Fibroblast of skin of back (primary cell): ENCODE measurements at places on chromosomes 4 and X.
A peak's percentile ranks its signal among the peaks of the same experiment; 100 is the strongest.

- DNase-seq = no peak
These were observed 64.3 kb downstream of the ZFYVE28 start for GRCh38 chr4:2354118-2354517.

DNA sequence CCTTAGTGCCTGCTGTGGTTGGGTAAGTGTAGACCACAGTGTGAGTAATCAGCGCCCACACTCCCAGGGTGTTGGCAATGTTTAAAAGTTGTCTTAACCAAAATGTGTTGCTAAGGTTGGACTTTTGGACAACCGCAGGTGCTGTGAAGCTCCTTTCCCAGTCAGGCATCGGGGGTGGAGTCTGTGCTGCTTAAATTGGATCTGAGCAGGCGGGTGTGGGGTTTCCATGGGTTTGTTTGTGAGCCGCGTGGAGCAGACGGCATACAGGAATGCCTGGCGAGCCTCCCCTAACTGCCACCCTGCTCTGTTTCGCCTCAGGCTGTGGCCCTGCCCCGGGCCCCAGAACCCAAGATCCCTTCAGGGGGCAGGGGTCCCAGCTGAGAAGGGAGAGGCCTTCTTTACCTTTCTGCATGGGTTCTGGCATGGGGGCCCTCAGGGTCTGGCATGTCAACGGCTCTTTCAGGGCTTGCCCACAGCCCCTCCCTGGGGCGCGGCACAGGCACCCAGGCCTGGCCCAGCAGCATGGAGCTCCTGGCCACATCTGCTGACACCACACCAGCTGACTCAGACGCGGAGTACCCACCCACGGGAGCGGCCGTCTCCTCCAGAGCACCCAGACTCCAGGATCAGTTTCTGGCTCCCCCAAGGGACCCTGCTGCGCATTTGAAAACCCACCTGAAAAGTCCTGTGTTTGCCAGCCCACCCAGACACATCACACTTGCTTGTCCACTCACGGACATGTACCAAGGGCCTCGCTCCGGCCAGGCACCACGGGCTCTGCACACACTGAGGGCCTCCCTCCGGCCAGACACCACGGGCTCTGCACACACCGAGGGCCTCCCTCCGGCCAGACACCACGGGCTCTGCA, 5.1 kb upstream of the SPON2 start:
- no peak for DNase-seq

DNA sequence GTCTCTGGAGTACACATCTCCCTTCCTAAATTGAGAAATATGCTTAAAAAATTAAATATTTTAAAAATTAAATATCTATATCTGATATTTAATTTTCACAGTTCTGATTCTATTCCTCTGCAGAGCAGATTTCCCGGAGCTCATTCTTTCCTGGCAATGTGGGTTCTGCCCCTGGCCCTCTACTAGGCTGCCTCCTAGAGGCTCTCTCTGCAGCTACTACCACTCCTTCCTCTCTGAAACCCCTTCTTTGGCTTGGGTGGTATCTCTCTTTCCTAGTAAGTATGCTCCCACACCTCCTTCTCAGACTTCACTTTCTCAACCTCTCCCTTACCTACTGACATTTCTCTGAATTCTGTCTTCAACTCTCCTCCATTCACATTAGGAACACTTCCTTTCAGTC, 45.3 kb downstream of the RPGR start:
- DNase-seq = peak; percentile 21

DNA sequence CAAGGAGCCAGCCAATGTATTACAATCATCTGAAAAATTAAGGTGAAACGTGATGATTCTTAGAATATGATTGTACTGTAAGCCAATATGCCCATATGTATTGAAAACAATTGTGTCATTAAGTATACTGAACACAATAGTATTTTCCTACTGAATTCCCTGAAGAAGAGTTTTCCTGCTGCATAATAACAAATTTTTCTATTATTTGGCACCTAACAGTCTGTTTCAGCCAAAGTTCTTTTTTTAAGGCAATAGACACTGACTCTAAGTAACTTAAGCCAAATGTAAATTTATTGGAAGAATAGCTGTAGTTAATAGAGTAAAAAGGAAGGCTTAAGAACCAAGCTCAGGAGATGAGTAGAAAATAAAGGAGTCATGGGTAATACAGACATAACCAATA, 220.6 kb downstream of the PPP4R3C start:
- DNase-seq = no peak

- DNase-seq = no peak
These were observed 795 bp downstream of the DCAF12L1 start for GRCh38 chrX:126551725-126552312.

DNA sequence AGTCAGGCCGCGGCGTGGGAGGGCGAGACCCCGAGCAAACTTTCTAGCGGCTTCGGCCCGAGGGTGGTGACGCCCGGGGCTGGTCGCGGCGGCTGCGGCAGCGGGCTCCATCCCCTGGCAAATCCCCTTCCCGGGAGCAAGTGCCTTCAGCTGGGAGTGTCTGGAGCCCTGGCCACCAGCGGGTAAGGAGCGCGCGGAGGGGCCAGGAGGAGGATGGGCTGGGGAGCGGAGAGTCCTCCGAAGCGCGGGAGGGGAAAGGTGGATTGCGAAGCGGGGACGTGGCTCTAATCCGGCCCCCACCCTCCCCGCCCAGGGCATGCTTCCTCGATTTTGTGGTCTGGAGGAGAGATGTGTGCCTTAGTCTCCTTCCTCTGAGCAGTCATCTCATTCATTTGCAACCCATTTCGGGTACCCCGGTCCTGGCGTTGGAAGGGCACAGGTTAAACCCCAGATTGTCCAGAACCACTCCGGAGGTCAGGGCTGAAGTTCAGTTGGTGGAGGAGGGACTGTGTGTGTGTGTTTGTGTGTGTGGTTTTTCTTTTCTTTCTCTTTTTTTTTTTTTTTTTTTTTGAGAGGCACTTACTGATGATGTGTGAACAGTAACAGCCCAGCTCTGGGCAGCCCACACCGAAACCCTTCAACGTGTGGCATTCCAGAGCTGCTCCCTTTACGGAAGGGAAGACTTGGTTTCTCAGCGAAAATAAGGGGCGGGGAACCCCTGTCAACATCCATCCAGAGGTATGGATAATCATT, 516 bp downstream of the SGMS2 start:
- peak; percentile 63 for DNase-seq

- no peak for DNase-seq
These were observed 35.0 kb upstream of the RASGEF1B start for GRCh38 chr4:81506731-81507130.

DNA sequence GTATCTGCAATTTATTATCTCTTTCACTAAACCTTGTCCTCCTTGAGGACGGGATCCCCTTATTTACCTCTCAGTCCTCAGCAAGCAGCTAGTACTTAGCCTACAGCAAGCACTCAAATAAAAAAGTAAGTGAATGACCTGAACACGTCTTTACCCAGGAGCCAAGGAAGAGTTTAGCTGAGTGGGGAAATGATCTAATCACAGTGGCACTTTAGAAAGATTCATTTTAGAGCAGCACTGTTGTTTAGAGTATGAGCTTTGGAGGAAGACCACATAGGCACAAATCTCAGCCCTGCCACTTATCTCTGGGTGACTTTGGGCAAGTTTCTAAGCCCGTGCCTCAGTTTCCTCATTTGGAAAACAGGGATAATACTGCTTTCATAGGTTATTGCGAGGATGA, 2.7 kb downstream of the FAM120C start:
- peak; percentile 44 for DNase-seq

DNA sequence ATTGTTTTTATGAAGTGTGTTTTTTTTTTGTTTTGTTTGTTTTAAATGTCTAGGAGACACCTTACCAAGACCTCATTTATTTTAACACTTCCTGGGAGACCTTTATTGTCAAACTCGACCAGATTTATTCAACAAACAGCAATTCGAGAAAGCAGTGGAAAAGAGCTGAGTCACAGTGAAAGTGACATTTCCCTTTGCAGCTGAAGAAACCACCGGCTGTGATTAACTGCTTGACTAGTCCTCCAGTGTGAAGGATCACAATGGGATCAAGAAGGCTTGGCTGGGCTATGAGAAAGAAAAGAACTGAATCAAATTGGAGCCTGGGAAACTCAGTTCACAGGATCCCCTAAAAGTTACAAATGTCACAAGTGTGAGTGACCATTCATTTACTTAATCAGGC, 11.9 kb upstream of the ADH7 start:
- DNase-seq = peak; percentile 65

DNA sequence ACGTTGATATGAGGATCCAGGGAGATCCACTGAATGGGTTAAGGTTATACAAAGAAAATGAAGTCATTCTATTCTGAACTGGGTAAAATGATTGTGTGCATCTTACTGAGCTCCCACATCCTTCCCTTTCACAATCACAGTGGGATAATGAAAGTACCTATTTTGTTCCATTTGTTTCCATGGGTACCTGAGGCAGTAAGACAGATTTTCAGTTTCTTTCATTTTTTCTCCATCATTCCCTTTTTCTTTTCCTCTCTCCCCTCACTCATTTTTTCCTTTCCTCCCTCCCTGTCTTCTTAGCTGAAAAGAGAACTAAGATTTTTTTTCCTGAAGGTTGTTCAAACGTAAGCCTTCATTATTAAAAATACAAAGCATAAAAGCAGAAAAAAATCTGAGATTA, 4.6 kb downstream of the GRIA2 start:
- DNase-seq = no peak

DNA sequence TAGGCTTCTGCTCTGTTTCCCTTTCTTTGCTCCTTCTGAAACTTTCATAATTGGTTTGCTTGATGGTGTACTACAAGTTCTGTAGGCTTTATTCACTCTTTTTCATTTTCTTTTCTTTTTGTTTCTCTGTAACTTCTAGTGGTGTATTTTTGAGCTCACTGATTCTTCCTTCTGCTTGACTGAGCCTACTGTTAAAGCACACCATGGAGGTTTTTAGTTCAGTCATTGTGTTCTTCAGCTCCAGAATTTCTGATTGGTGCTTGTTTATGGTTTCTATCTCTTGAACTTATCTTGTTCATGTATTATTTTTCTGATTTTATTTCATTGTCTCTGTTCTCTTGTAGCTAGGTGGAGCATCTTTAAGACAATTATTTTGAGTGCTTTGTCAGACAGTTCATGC, 33.4 kb upstream of the C4orf54 start:
- no peak for DNase-seq

DNA sequence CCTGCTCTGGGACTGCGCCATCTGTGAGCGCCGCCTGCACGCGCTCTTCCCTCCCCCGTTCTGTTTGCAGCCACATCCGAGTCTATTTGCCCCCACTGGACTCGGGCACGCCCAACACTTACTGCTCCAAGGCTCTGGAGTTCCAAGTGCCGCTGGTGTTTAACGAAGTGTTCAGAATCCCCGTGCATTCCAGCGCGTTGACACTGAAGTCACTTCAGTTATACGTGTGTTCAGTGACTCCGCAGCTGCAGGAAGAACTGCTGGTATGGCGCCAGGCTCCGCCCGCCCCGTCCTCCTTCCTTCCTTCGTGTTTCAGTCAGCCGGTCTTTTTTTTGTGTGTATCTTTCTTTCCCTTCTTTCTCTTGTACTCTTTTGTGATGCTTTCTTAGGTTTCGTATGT, 30.7 kb upstream of the CLCN4 start:
- no peak for DNase-seq

- DNase-seq = peak; percentile 77
These were observed 333.8 kb upstream of the TENM3 start for GRCh38 chr4:181909368-181909767.

GRCh38 chrX:109967156-109967555, 35.8 kb upstream of the TMEM164 start:
- DNase-seq = no peak

GRCh38 chrX:77731821-77732419, 54.1 kb downstream of the ATRX start:
- no peak for DNase-seq

DNA sequence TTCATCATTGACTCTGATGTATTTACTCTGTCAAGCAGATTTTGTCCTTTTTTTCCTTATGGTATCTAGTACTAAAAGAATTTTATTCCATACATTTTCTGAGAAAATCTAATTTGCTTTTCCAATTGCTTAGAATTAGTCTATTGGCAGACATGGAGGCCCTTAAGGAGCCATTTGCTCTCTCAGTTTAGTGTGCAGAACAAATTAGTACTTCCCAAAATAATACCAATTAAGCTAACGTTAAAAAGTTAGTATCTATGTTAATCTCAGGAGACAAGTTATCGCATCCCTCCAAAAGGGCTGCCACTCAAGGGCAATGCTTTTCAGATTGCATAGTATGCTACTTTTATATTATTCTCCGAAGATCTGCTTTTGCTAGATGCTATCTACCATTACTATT, 47.7 kb downstream of the PDHA2 start:
- no peak for DNase-seq

- DNase-seq = peak; percentile 96
These were observed 74.4 kb downstream of the SORCS2 start for GRCh38 chr4:7266525-7267292.

DNA sequence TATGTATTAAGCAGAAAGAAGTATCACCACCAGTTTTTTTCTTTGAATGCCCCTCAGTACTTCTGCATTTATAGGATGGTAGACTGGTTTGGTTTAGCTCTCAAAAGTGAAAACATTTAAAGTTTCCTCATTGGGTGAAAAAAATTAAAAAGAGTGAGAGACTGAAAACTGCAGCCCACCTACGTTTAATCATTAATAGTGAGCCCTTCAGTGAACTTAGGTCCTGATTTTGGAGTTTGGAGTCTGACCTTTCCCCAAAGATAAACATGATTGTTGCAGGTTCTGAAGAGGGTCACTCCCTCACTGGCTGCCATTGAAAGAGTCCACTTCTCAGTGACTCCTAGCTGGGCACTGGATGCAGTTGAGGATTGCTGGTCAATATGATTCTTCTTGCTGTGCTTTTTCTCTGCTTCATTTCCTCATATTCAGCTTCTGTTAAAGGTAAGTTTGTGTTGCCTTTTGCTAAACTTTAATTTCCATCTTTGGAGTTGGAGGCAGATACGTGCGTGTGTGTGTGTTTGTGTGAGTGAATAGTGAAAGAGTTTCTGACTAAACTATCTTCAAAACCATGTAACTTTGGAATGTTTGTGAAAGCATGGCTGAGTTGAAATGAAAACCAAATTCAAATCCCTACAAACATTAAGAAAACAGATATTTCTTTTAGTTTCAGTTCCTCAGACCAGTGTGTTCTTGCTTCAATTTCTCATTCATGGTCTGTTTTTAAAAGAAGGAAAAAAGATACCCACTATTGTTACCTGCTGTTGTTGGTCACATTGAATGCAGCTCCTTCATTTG, at the start of gene MTTP:
Gene MTTP (plus strand): TSS at position 295 of the 795 bp plus-strand sequence. CDS start 86 bp downstream, at position 381.
- no peak for DNase-seq

DNA sequence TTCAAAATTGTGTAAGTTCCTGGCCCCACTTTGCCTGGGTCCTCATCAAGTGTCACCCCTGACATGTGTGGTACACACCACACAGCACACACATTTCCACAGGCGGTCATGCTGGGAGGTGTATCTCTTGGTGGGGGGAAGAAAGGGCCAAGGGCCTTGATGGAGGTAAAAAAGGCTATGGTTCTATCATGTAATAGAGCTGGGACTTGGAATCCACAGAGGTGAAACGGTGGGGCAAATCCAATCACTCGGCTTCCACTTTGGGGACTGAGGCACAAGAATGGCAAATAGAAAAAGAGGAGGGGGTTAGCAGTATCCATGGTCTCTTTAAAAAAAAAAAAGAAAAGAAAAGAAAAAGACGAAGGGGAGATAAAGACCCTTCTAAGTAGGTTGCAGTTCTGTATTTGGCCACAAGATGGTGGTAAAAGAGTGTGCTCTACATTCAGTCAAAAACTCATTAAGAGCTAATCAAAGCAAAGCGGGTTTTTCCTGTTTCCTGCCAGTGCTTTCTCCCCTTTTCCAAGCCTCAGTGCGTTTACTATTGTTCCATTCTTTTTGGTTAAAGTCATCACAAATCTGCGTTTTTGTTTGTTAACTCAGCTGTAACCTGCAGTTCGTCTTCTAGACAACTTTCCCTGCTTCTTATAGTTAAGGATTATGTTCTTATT, 37.0 kb upstream of the ATP6AP2 start:
- peak; percentile 34 for DNase-seq
